ENCODE measurements at places on chromosomes 16 and 17. TPM values are rescaled to one million over a fixed set of nuclear protein-coding genes. Genes with fewer than 3 reads are reported as not detected.
A peak's percentile ranks its signal among the peaks of the same experiment; 100 is the strongest.

Gene CDH15
- total RNA-seq = not detected

Gene ICAM2
- total RNA-seq = 0.17 TPM

Gene PEMT
- 39.6 TPM for total RNA-seq

Gene SALL1
- total RNA-seq = 3.4 TPM

Gene C17orf78
- total RNA-seq = not detected

Gene TP53TG3B
- total RNA-seq = not detected

Gene CCL2
- total RNA-seq = 26.2 TPM

DNA sequence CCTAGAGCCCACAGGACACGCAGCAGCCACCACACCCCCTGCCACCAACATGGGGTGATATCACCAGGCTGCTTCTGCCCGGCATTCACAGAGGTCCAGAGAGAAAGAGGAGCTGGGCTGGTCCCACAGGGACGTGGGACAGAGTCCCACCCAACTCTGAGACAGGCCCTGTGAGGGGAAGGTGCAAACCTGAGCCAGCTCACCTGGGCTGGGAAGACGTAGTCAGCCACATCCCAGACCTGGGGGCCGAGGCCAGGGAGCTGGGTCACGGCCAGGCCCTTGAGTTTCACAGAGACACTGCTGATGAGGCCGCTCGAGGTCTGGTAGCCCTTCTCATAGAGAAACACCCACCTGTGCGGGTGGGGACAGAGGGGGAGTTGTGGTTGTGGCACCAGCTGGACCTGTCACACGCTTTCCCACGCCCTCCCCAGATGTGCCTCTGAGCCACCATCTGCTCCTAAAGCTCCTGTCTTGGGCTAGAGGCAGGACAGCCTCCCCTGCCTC, 11.2 kb downstream of the P2RX1 start:
- no peak for DNase-seq

DNA sequence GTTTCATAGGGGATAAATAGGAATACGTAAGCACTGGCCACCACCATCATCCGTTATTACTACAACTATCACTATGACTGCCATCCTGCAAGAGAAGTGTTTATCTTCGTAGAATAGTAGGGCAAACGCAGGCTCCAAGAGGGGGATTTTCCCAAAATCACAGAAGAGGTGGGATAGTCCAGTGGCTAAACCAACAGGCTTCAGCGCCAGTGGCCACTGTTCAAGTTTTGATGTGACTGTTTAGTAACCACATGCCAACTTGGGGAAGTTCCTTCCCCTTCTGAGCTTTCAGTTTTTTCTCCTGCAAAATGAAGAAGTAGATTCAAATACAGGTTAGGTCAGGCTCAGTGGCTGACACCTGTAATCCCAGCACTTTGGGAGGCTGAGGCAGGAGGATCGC, 60.7 kb upstream of the GRIN2A start:
- no peak for DNase-seq

DNA sequence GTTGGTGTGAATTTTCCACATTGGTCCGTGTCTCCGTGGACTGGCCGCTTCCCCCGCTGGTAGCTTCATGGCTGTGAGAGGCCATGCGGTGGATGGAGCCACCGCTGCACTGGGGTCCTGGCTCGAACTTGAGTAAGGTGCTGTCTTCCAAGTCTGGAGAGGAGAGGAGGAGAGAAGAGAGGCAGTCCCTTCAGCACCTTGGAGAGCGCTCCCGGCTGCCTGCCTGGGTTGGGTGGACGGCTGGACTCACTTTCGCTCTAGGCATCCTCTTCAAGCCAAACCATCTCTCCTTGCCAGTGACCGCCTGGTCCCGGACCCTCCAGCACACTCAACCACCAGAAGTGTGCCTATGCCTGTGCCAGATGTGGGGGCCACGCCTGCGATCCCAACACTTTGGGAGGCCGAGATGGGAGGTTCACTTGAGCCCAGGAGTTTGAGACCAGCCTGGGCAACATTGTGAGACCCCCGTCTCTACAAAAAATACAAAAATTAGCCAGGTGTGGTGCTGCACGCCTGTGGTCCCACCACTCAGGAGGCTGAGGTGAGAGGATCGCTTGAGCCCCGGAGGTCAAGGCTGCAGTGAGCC, 6.2 kb downstream of the JPH3 start:
- DNase-seq = peak; percentile 68

DNA sequence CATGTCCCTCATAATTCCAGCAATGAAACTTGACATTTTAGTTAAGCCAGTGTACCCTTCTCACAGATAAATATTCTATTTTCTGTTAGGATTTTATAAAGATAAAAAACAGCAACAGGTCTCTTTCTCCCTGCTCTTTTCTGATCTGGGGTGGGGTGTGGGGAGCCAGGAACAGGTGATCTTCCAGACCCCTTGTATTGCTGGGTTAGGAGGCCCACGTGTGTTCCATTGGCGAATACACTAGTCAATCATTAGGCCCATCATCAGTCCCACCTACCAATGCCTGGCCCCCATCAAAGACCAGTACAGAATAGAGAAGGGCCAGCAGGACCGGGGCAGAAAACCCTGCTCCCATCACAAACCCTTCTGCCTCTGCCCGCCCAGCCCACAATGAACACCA, 40.3 kb upstream of the TOB1 start:
- DNase-seq = no peak

GRCh38 chr17:63634163-63634562, 11.9 kb downstream of the MAP3K3 start:
- DNase-seq = no peak

GRCh38 chr16:87145181-87146176, 171.7 kb downstream of the C16orf95 start:
- peak; percentile 98 for DNase-seq

GRCh38 chr17:77783991-77784820, 174.3 kb upstream of the TNRC6C start:
- no peak for DNase-seq

DNA sequence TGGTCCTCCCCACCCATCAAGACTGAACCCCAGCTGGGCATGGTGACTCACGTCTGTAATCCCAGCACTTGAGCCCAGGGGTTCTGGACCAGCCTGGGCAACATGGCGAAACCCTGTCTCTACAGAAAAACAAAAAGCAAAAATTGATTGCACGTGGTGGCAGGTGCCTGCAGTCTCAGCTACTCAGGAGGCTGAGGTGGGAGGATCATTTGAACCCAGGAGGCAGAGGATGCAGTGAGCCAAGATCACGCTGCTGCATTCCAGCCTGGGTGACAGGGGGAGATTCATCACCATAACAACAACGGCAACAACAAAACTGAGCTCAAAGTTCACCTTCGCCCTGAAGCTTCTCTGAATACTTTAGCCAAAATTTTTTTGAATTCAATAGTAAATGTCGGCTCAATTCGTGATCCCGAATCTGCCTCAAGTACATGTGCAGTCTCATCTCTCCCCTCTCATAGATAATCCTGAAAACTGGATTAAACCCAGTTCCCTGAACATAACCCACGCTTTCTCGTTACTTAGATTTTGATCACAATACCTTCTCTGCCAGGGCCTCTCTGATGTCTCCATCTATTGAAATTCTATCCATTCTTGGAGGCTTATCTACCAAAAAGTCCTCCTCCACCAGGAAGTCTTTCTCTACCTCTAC, 13.5 kb upstream of the MYH10 start:
- no peak for DNase-seq

DNA sequence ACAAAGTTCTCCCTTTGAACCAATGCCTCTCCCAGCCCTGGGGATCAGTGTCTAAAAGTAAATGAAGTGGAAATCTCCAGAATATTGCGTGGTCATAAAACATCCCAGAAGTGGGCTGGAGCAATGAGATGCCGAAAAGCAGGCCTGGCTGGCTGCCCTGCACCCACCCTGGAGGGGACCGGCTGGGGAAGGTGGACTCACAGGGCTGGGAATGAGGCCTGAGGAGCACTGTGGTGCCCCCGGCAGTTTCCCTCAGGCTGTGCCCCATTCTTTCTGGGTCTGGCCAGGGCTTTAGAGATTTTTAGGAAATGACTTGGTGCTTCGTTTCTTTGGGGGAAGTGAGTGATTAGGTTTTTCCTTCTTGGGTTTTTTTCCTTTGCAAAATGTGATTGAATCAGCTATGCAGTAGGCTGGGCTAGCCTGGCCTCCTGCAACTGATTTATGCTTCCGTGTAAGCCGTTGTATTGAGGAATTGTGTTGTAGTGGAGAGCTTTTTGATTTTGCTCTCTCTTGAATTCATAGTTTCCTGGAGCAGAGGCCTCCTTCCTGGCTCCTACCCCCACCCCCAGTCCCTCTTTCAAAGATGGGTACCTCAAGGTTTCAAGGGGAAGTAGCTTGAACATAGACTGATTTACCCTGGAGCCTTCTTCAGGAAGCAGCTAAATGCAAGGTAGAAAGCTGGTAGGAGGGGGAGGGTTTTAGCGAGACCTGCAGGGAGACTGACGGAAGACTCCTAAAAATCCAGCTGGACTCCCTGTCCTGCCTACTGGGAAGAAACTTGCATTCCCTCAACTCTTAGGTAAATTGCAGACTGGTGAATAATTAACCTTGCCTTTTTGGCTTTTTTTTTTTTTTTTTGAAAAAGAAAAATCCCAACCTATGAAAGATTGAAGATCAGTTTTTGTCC, 170.2 kb downstream of the RAB11FIP4 start:
- peak; percentile 42 for DNase-seq

DNA sequence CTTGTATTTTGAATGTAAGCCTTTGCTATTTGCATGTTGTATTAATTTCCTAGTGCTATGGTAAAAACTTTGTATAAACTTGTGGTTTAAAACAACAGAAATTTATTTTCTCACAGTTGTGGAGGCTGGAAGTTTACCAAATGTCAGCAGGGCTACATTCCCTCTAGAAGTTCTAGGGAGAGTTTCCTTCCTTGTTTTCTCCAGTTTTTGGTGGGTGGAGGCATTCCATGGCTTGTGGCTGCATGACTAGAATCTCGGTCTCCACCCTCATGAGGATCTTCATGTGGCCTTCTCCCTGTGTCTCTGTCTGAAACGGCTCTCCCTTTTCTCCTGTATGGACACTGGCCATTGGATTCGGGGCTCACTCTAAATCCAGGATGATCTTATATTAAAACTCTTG, 482.2 kb upstream of the GOT2 start:
- no peak for DNase-seq

Measured in A172 (cell line).